Globus pallidus (tissue), 1 donor: ENCODE measurements at places on chromosomes 3 and 15.

- no peak for DNase-seq
These were observed 7.5 kb upstream of the UACA start for GRCh38 chr15:70770863-70771262.

- no peak for DNase-seq
These were observed 80.6 kb upstream of the BHLHE40 start for GRCh38 chr3:4898454-4899313.

- no peak for DNase-seq
These were observed 13.9 kb downstream of the CEP152 start for GRCh38 chr15:48796930-48797329.

DNA sequence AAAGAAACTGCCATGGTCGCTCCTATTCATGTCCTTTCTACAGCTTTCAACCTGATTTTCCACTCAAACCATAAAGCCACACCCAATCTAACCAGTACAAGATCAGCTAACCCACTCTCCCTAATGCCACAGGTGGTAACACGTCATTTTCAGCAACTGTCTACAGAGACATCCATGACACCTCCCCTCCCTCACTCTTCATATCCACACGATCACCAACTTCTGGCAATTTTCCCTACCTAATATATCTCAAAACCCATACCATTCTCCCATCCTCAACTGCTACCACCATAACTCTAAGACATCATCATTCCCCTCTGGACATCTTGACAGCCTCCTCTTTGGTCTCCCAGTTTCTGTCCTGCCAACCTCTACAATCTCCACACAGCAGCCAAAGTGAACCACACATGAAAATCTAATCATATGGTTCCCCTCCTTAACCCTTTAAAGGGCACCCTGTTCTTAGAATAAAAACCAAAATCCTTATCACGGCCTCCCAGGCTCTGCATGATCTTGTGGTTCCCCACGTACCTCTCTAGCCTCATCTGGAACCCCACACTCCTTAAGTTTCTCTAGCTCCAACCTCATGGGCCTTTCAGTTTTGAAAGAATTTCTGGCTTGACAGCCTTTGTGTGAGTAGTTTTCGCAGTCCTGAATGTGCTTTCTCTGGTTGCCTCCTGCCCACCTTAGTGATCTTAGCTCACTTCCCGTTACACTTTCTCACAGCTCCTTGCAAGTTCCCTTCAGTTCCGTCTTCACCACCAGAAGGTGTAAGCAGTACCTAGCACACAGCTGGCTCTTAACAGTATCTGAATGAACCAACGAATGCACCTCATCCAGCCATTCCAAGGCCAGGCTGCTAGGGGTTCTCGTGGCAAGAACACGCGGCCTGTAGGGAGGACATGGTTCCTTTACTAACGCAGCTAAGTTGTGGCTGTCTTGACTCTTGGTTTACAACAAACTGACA lies 33.4 kb downstream of the SPINK8 start:
- no peak for DNase-seq

DNA sequence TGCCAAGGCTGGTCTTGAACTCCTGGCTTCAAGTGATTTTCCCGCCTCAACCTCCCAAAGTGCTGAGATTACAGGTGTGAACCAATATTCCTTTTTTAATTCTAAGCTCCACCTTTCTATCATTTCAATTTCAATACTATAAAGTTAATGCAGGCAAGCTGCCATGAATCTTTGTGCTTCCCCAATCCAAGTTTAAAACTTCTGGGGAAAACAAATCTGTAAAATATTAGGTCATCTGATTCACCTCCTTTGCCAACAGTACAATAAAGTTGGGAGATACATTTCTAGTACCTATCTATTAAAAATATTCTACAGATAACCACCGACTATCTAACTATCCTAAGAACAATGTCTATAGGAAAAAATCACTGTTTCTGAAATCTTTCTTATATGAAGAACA lies 102.1 kb downstream of the ATP8B4 start:
- DNase-seq, result no peak

DNA sequence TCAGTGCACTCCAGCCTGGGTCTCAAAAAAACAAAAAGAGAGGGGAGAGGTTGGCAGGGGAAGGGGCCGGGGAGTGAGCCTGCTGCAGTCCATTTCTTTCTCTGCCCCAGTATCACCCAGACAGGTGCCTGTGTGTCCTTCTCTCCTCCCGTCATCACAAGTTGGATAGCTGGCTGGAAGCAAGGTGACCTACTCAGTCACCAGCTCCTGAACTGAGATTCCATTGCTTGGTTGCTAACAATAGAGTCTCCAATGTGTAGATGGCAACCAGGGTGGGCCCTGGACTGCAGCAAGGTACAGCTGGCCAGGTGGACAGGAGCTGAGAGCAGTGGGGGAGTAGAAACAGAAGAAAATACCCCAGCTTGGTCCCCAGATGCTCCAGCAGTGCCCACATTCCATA lies 4.6 kb downstream of the LRRC2 start:
- DNase-seq, result no peak

GRCh38 chr3:13109516-13109915 lies 36.3 kb upstream of the IQSEC1 start:
- DNase-seq, result no peak

- DNase-seq, result no peak
These were observed 62.0 kb downstream of the PLD1 start for GRCh38 chr3:171748064-171748924.

DNA sequence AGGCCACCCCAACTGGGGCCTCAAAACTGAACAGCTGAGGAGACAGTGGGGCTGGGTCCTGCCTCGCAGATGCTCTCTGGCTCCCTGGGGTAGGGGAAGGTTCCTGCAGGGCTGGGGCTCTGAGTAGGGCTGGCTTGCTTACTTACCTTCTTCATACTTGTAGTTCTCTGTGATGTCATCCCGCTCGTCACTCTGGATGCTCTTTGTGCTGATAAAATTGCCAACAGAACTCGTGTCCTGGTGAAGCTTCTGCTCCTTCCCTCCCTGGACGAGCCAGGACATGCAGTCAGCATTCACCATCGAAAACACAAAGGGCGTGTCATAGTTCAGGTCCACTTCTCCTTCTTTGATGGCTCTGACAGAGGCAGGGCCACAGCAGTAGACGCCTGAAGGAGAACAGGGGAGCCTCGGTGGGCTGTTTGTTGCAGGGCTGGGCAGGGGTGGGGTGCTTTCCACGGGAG lies 17.9 kb upstream of the EPB42 start:
- no peak for DNase-seq
